ENCODE measurements at places on chromosomes 6 and 20.

- no peak for DNase-seq
These were observed 3.2 kb downstream of the SLC17A9 start for GRCh38 chr20:62955519-62956386.

DNA sequence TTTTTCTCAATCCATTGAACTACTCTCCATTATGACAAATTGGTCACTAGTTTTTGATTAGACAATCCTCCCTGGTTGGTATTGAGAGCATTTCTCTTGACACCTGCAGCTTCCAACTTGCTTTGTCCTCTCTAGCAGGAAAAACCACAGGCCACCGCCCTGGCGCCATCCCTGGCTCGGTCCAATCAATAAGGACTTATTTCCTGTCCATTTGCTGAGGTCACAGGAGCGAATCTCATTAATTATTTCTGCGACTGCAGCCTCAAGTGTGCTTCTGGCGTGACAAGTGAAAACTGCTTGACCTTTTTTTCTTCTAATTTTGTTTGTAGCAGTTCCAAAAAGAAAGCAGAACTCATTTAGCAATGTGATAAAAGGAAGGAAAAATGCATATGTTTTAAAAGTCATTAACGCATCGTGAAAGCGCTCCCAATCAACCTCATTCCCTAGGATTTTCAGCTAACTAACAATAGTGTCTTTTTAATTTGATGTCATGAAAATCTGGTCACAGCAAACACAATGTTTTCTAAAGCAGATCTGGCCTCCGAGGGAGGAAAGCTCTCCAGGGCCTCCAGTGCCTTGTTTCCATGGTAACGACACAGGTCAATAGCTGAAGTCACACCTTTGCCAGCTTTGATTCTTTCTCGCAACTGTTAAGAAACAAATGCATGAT is 39.0 kb upstream of the BEND3 start:
- DNase-seq = no peak

DNA sequence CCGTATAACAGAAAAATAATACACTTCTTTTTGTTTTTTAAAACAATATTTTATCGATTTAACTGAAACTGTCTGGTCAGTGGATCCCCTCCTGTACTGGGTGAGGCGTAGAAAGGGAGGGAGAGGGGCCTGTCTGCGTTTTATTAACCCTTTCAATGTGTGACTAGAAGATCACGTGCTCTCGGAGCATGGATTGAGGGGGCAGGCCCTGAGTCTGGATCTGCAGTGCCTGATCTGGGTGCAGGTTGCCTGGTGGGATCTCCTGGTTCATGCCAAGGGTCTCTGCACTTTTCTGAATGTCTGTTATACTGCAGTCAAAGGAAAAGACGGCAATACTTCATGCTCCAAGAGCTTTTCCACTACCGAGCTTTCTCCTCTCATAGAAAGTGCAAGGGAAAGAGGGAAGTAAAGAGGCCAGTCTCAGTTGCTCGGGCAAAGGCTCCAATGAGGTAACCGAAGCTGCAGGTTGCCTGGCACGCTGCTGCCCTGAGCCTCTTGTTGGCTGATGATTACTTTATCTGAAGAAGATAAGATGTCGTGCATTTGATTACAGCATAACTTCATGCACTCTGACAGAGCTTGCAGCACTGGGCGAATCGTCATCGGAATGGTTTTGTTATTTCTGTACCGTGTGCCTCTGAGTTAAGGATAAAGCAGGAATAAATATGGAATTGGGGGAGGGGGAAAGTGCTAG is 167.5 kb upstream of the PMEPA1 start:
- DNase-seq = no peak

GRCh38 chr20:23253524-23253923 is 97.1 kb upstream of the NXT1 start:
- DNase-seq = no peak

- no peak for DNase-seq
These were observed 41.7 kb upstream of the CITED2 start for GRCh38 chr6:139416146-139416545.

Data from Daoy (cell line).